Stimulated activated CD4-positive, alpha-beta T cell treated with anti-CD3 and anti-CD28 coated beads, Interleukin-1b, Interleukin-23, amount 100 ng/mL, for 1 hour (primary cell): ENCODE measurements at places on chromosomes 2 and 18.

DNA sequence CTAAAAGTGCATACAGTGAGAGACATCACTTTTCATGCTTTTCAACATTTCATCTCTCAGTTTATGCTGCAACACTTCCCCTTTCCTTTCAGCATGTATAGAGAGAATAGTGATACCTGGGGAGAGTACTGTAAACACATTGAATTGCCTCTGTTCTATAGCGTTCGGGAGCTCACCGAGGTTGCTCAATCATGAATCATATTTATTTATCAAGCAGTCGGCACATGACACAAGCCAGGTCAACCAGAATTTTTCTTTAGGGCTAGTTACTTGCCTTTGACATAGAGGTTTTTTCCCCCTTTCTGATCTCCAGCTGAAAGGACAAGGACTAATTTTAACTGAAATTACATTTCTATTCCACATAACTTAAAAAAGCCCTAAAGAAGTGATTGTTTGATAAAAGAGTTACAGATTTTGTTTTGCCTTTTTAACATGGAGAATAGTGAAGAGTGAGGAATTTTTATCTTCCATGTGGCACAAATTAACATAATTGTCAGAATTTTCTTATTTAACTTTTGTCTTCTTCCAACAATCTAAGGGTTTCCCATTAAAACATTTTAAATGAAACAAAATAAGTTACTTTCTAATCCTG lies 690.9 kb upstream of the TMEFF2 start:
- no peak for DNase-seq

- DNase-seq = no peak
Observed at GRCh38 chr2:46964835-46965560, 49.4 kb upstream of the MCFD2 start.

DNA sequence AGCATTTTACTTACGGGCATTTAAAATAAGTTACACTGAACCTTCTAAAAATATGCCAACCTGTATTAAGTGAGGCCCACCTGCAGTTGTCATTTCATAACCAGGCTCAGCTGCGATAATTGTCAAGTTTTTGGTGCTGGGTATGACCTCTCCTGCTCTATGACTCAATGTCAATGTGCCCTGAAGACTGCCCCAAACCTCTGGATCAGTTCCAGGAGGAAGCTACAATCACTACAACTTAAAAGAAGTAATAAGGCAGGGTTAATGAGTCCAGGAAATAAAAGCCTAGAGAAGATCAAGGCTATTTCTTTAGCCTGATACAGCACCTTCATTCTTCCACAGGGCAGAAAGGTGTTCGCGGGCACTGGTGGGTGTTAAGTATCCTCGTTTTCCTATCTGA lies 22.9 kb downstream of the POLR1A start:
- no peak for DNase-seq

DNA sequence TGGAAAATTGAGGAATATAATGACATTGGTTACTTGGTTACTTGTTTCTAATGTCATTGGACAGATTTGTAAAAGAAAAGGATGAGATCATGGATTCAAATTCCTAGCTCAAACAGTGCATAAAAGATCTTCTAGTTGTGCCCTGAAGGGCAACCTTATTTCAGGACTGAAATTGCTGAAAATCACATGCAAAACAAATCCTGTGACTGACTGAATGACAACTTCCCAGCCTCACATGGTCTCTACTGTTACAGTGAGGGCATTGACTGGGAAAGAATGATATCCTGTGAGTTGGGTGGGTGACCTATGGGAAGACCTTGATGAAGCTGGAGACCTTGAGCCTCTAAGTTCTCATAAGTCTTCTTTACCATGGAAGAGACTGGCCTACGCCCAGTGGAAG lies 90.4 kb upstream of the HAAO start:
- no peak for DNase-seq

DNA sequence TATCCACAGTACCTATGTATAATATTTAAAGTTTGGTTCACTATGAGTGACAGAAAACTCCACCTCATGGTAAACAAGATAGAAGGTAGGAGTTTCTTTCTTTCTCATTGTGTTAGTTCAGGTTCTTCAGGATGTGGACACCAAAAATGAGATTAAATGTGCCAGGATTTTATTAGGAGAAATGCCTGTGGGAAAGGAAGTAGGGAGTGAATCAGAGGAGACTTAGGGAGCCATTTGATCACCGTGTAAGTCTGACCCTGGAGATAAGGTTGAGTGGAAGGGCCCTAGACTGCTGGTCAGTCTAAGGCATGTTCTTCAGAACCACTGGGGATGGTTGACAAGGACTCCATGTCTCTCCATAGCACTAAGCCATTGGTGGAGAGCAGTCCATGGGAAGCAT lies 8.1 kb downstream of the AOX1 start:
- no peak for DNase-seq

GRCh38 chr2:177548636-177549035 lies 156.1 kb downstream of the AGPS start:
- DNase-seq = no peak

GRCh38 chr18:43116699-43117294 lies 1.3 kb upstream of the RIT2 start:
- DNase-seq = no peak

DNA sequence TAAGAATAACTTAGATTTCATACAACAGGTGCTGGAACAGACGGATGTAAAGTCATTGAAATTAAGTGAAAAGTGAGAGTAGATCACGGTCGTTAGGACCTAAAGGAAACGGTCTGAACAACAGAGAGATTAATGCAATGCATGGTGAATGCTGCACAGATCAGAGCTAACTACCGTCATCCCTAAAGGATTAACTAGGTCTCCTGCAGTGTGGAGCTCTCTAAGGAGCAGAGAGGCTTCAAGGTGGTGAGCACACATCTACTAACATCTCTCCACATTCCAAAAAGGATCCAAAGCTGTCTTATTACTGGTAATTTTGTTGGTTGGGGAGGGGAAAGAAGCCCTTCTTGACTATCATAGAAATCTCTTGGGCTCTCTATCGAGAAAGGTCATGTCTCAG lies 75.3 kb downstream of the CABYR start:
- DNase-seq = no peak

GRCh38 chr18:28175150-28175929 lies 1.6 kb downstream of the CDH2 start:
- DNase-seq = no peak

DNA sequence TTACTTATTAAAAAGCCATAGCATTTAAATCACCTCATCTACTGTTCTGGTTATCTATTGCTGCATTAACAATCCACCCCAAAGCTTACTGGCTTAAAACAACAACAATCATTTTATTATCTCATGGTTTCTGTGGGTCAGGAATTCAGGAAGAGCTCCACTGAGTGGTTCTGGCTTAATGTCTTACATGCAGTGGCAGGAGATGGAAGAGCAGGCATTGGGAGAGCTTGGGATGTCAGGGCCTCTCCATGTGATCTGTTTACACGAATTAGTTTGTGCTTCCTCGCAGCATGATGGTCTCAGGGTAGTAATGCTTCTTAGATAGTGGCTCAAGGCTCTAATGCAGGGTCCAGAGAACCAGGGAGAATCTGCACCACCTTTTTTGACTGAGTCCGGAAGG lies 14.4 kb upstream of the REL start:
- DNase-seq = no peak
